ENCODE measurements at places on chromosomes 3 and 15.

- no peak for DNase-seq
Observed at GRCh38 chr15:70186152-70186551, 88.4 kb upstream of the TLE3 start.

- DNase-seq: no peak
Observed at GRCh38 chr15:40952301-40952900, 870 bp upstream of the CHAC1 start.

GRCh38 chr15:67240235-67241131 lies 14.0 kb downstream of the AAGAB start:
- DNase-seq: no peak

DNA sequence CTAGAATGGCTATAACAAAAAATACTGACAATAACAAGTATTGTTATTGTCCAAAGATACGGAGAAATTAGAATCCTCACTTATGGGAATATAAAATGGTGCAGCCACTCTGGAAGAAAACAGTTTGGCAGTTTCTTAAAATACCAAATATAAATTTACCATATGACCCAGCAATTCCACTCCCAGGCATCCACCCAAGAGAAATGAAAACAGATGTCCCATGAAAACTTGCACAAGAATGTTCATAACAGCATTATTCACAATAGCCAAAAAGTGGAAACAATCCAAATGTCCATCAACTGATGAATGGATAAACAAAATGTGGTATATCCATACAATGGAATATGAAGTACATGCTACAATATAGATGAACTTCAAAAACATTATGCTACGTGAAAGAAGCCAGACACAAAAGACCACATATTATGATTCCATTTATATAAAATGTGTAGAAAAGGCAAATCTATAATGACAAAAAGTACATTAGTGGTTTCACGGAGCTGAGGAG lies 9.4 kb downstream of the AAGAB start:
- DNase-seq: no peak

GRCh38 chr15:36313021-36313420 lies 266.4 kb upstream of the CDIN1 start:
- no peak for DNase-seq

- DNase-seq: no peak
Observed at GRCh38 chr3:107525644-107526305, 3.0 kb downstream of the BBX start.

DNA sequence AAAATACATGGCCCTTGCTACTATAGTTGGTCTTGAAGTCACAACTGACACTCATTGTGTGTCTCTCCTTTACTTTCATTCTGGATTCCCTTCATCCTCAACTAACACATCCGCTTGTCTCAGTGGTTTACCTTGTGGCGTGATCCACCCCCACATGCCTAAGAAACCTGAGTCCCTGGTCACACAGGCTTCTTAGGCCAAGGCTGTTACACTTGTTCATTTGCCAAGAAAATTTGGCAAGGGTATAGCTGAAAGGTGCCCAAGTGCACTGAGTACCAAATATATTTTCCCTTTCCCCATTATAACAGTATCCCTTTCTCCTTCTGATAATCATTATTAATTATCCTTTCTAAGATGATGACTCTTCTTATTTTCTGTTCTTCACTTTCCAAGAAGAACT lies 207.6 kb upstream of the STAC start:
- DNase-seq: no peak

GRCh38 chr3:170560717-170561382 lies 25.0 kb downstream of the SLC7A14 start:
- DNase-seq: no peak

DNA sequence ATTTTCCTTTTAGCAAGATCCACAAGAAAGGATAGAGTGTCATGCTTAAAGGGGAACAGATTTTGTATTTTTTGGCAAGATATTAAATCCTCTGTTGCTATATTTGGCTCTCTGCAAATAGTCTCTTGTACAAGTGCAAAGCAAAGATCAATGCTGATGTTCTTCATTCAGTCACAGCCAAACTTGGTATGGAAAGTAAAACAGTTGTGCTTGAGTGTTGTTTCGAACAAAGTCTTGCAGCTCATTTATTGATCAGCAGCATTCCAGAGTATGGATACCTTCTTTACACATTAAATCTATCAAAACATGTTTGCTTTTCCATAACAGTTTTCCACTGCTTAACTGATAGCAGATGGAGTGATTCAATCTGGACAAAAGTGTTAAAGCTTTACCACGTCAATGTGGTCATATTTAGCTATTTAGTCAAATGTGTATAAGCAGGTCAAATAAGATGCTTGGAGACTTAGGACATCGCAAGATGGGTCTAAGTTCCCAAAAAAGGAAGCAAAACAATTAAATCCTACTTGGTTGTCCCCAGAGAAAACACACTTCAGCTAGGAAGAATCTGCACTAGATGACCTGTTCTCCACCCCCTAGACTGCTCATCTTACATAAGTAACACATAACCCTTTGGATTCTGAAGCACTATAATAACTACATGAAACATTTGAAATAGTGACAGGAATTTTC lies 52.4 kb downstream of the VGLL3 start:
- no peak for DNase-seq

- no peak for DNase-seq
Observed at GRCh38 chr3:32435911-32436815, 44.5 kb downstream of the CMTM7 start.

DNA sequence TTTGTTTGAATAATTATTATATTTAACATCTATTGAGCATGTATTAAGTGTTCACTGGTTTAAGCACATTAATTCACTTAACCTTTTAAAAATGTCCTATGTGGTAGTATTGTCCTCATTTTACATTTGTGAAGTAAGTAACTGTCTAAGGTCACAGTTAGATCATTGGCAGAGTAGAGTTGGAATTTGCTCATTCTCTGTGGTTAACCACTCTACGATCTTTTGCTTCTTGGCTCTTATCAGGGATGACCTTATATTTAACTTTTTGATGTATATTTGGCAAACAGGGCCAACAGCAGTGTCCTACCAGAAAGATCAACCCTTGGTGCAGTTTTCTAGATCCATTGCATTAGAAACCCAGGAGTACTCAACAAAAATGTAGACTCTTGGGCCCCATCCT lies 34.0 kb downstream of the PXK start:
- DNase-seq: no peak

GRCh38 chr3:162295323-162295983 lies 798.8 kb downstream of the OTOL1 start:
- no peak for DNase-seq

GRCh38 chr3:33624756-33625155 lies 93.3 kb downstream of the CLASP2 start:
- DNase-seq: no peak

DNA sequence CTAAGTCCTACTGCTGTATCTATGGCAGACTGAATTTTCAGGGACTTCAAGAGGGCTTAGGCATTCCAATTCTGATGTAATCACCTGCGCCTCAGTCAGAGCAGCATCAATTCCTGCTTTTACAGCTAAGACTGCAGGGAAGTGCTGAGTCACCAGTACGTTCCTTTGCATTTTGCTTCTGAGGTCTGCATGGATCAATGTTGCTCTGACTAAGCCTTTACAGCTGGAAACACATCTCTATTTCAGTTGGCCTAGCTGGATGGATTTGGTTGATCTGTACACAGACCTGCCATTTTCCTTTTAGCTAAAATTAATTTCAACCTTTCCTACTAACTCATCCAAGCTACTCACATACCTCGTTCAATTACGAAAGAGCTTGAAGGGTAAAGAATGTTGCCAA lies 51.3 kb downstream of the ETV5 start:
- no peak for DNase-seq

DNA sequence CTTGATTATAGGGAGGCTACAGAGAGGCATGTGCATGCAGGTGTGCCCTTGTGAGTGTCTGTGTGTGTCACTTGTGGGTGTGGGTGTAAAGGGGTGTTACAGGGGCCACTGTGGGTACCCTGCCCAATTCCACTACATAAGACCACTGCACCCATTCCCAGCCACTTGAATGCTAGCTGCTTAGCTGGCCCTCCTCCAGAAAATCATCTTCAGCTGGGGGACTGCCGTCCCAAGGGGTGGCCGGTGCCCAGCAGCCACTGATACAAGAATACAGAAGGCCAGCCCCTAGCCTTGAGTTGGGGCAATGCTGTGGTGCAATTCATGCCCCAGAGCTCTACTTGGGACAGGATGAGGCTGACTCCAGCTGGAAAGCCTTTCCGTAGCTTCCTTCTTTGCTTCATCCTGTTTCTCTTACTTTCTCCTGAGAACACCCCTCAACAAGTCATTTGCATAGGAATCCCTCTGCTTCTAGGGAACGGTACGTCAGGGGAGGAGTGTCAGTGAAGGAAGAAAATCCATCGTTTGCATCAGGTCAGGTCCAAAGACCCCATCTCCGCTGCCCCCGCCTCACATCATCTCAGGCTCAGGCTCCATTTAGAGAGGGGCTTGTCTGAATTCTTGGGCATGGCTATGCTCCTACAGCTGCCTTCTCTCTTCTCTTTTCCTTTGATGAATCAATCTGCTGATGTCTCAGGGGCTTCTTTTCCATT lies 72.0 kb downstream of the SCN5A start:
- DNase-seq: no peak

GRCh38 chr15:68637767-68638404 lies 59.1 kb downstream of the CORO2B start:
- no peak for DNase-seq

GRCh38 chr15:89533861-89534544 lies 37.6 kb upstream of the RHCG start:
- no peak for DNase-seq

GRCh38 chr3:53489386-53489785 lies 5.0 kb upstream of the CACNA1D start:
- no peak for DNase-seq

DNA sequence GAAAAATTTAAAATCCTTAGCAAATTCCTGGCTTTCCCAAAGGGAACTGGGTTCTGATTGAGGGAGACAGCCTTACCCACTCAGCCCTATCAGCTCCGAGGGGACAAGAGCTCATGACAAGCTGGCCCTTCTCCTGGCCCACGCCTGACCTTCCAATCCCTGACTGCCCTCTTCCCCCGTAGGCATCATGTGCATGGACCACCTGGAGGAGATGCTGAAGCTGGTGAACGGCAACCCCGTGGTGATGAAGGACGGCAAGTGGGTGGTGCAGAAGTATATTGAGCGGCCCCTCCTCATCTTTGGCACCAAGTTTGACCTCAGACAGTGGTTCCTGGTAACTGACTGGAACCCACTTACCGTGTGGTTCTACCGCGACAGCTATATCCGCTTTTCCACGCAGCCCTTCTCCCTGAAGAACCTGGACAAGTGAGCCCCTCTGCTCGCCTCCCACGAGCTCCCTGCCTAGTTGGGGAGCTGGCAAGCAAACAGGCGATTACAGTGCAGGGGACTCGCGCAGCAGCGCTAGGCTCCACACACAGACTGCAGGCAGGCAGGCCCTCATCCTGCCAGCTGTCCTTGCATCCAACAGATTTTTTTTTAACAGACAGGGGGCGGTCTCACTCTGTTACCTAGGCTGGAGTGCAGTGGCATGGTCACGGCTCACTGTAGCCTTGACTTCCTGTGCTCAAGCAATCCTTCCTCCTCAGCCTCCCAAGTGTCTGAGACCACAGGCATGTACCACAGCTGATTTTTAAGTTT lies 16.8 kb downstream of the RPUSD3 start:
- DNase-seq: no peak

- no peak for DNase-seq
Observed at GRCh38 chr3:160183345-160184076, 41.7 kb upstream of the C3orf80 start.

DNA sequence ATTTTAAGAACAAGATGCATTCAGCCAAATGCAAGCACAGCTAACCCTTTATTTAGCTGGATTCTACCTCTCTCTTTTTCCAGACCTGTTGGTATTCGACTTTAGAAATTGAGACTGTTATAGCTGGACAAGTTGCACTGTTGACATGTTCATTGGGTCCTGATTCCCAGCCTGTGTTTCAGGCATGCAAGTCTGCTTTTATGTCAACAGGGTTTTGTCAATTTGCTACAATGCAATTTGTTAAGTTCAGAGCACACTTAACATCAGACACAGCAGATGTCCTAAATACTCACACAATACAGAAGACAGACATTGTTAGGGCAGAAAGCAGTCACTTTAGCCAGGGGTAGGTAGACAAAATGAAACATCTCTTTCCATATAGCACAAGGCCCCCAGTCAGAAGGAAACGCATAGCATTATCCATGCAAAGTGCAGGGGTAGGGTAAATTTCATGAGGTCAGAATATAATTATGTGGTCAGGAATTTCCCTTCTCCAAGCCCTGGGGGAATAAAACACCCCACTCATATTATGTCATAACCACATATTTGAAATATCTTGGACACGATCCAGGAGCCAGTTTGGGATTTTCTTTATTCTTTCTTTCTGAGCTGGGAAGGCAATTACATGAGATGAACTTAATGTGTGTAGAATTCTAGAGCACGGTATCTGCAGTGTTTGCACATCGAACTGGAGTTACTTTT lies 504.1 kb downstream of the NTRK3 start:
- DNase-seq: no peak

DNA sequence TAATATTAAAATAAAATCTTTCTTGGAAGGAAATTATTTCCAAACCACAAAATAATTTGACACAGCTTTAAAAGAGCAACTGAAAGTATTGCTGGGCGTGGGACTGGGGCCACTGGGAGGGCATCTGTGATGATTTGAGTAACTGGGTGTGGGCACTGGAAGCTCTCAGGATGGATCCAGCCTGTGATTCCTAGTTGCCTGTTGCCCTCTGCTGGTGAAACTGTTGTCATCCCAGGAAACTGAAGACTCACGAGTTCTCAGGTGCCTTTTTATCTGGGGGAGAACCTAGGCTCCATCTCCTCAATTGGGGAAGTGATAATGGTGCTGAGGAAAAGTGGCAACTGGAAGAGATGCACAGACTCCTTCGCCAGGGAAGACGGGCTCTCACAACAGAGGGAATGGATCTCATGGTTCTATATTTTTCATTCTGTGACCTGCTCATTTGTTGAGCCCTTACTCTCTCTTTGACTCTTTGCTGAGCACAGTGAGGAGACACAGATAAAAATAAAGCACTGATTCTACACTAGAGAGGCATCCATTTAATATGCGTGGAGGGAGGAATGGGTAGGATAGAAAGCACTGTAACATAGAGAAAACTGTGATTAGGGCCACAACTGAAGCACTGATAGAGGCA lies 61.6 kb downstream of the TPRG1 start:
- no peak for DNase-seq

DNA sequence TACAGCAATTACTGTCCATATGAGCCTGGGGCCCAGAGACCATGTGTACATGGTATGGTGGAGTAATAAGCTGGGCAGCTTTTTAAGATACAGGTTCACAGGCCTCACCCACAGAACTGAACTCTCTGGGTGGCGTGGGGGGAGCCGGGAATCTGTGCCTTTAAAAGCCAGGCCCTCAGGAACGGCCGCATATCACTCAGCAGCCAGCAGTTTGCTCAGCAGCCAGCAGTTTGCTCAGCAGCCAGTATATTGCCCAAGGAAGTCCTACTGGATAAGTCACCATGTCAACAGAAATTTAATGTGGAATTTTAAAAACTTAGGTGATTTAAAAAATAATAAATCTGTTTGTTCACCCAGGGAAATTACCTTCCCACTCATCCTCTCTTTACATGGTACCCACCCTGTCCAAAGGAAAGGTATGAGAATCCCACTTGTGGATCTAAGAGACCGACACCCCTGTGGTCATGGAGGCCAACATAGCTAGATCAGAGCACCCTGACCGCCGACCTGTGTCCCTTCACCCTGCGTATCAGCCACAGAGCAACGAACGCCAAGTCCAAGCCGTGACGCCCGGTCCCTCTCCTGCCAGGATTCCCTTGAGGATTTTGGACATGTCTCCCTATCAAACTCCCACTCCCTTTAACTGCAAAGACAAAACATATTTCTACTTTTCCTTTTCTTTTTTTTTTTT lies 95.7 kb upstream of the CHRM5 start:
- DNase-seq: no peak

GRCh38 chr3:3027976-3028567 lies 82.1 kb downstream of the IL5RA start:
- DNase-seq: no peak

- no peak for DNase-seq
Observed at GRCh38 chr3:146052056-146052790, 108.8 kb downstream of the PLOD2 start.
